ENCODE measurements at places on chromosomes 2 and 18.

GRCh38 chr2:5969303-5969702 is 277.1 kb downstream of the SOX11 start:
- no peak for DNase-seq

GRCh38 chr2:108553209-108553919 is 19.1 kb downstream of the LIMS1 start:
- DNase-seq, result no peak

GRCh38 chr2:121532894-121533293 is 2.2 kb downstream of the RNU4ATAC start:
- DNase-seq, result no peak

DNA sequence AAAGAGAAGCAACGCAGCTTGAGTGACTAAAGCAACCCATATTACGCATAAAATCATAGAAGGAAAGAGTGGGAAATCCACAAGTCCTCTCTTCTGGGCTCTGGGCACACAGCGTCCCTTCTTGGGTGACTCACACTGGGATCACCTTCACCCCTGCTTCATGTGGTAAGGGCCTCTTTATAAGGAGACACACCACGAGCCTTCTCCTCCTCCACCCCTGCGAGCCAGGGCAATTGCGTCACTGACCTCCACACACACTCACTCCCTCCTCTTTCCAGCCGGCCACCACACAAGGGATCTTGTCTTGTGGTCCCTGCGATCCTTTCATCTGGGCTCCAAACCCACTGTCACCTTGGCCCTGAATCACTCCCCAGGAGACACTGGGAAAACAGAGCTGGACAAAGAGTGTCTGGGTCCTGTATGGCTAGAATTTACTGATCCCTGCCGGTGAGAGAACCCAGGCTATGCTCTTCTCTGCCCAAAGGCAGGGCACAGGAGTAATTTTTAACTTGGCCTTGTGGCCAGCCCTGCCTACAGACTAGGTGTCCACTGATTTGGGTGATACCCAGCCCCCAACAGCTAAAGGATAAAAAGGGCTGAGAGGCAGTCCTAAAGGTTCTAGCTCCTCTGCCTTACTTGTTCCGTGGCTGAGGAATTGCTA is 35.3 kb downstream of the NHEJ1 start:
- DNase-seq, result peak; percentile 34

GRCh38 chr2:219073413-219074129 is 12.8 kb upstream of the IHH start:
- no peak for DNase-seq

DNA sequence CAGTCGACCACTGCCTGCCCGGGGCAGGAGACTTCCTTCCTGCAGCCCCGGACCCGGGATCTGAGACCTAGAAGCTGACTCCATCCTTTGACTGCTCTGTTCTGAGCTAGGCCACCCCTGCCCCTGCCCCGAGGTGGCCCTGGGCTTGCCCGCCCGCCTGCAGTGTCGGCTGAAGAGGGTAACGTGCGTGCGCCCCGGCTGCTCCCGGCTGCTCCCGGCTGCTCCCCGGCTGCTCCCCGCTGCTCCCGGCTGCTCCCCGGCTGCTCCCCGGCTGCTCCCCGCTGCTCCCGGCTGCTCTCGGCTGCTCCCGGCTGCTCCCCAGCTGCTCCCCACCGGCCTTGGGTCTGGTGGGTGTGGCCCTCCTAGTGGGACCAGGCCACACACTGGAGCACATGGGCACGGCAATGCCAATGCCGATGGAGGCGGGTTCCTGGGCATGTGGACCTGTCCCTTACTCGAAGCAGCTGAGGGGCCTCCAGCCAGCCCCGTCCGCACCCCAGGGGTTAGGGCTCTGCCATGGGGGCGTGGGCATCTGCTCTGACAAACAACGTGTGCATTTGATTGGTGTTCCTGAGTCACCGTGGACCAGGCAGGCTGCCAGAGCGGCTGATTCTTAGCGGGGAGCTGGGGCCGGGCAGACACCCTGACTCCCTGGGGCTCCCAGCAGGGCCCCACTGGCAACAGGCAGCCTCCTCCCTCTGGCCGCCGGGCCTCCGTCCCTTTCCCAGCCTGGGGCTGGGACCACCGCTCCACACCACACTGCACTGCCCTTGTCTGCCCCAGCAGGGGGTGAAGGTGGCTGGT is 2.0 kb upstream of the GAL3ST2 start:
- DNase-seq, result peak; percentile 65
